ENCODE measurements at places on chromosomes 2 and 18. TPM values are rescaled to one million over a fixed set of nuclear protein-coding genes. Genes with fewer than 3 reads are reported as not detected.

GRCh38 chr2:157158111-157158510 is 99.4 kb upstream of the GALNT5 start:
- DNase-seq: no peak

DNA sequence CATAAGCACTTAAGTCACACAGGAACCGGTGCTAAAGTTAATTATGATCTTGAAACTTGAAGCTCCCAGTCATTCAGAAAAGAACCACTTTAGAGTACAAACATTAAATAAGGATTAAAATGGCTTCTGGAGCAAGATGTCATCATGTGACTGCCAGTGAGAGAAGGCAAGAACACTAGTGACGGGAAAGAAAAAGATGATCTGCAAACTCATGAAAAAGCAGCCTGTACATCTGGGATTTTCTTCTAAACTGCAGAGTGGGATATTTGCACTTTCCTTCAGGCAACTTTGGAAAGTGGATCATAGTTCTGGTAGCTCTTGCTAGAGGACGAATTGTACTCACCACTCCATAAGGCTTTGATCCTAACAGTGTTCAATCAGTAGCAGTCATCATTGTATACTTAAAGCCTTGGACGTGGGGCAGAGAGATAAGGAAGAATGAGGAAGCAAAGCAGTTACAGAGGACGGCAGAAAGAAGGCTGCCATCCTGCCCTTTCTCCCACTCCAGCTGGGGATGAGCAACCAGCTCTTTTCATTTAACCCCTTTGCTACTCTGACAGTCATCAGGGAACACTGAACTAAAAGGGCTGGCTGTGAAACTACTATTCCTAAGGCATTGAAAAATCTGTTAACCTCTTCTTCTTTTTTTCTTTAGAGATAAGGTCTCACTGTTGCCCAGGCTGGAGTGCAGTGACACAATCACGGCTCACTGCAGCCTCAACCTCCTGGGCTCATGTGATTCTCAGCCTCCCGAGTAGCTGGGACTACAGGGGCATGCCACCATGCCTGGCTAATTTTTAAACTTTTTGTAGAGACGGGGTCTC is 18.1 kb downstream of the ABHD3 start:
- DNase-seq: no peak

DNA sequence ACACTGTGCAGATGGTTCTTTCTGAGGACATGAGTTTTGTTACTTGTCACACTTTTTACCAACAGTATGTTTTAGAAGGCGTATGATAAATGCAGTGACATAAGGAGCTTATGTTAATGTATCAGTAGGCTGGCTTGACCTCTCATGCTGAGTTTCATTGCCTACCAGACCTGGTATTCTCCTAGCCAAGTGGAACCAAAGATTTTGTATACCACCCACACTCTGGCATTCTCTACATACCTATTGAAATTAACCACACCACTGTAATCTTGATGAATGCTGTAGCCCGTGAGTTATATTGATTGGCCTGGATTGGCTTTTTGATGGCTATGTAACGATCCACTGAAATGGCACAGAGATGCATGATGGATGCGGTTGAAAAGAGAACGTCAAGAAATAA is 11.4 kb downstream of the HTR2B start:
- DNase-seq: no peak

DNA sequence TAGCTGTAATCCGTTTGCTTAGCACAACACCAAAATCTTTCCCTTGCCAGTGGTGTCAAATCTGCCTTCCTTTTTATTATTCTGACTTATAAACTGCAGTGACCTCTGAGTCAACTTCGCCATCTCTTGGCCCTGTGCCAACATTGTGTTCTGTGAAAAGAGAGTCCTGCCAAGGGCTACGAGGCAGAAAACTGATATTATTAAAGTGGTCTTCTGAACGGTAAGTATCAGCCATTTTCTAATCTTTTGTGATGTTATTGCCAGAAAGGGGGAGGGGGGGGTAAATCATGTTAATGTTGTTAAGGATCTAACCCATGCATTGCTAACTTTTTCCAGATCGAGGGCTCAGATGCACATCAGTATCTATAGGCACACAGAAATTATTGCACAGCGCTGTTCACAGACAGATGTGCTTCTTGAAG is 121.5 kb upstream of the LTBP1 start:
- DNase-seq: no peak

GRCh38 chr18:21389283-21389682 is 147.3 kb downstream of the GREB1L start:
- DNase-seq: no peak

GRCh38 chr18:38174594-38174993 is 609.0 kb upstream of the CELF4 start:
- DNase-seq: no peak

- no peak for DNase-seq
Measured at GRCh38 chr2:152174574-152174973, 989 bp downstream of the STAM2 start.

- DNase-seq: no peak
Measured at GRCh38 chr2:80429251-80429650, 124.7 kb upstream of the LRRTM1 start.

DNA sequence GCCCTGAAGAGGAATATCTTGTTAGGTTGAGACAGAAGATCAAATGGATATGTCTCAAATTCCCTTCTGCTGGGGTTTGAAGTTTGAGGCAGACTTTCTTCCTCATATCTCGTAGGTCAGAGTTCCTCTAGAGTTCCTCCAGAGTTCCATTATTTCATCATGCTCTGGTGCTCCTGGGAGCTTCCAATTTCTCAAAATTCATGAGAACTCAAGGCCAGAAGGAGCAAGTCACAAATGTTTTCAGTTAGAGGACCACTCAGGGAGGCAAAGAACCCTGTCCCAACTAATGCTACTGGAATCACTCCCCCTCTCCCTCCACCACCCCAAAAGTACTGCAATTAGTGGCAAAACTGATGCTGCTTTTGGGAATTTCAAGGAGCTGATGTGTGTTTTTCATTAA is 115.7 kb upstream of the RBMS1 start:
- no peak for DNase-seq

GRCh38 chr2:66548422-66548821 is 113.5 kb downstream of the MEIS1 start:
- no peak for DNase-seq

- DNase-seq: peak; percentile 98
Measured at GRCh38 chr18:48902023-48902855, 48.5 kb downstream of the SMAD7 start.

DNA sequence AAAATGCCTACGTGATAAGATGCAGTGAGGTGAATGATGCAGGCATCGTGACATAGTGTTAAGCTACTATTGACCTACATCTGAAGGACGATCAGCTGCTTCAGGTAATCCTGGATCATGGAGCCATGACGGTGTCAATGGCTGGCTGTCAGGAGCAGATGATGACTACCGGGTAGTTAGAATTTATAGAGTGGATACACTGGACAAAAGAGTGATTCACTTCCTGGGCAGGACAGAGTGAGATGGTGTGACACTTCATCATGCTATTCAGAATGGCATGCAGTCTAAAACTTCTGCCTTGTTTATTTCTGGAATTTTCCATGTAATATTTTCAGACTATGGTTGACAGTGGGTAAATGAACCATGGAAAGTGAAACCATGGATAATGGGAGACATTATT is 29.5 kb downstream of the METTL8 start:
- no peak for DNase-seq

DNA sequence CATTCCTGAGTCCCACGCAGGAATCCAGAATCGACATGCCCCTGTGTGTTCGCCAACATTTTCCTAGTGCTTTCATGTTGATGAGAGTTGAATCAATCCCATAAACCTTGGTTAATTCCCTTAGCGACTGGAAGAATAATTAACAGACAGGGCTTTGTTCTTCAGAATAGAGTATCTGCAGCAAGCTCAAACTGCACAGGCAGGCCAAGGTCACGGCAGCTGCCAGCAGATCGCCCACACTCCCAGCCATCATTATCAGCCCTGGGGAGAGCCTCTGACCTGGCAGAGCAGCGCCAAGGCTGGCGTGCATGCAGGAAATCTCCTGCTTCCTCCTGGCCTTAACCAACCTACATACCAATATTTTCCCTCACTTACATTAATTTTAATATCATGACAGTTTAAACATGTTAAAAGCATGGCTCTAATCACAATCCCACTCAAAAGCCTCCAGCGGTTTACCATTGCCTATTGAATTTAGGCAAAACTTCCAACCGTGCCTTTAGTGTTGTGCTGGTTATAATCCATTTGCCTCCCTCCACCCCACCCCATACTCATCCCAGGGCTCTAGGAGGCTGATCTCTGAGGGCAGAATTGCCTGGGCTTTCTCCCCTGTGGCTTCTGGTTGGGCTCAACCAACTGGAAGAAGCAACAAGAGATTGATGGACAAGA is 46.8 kb upstream of the NCK2 start:
- DNase-seq: no peak

DNA sequence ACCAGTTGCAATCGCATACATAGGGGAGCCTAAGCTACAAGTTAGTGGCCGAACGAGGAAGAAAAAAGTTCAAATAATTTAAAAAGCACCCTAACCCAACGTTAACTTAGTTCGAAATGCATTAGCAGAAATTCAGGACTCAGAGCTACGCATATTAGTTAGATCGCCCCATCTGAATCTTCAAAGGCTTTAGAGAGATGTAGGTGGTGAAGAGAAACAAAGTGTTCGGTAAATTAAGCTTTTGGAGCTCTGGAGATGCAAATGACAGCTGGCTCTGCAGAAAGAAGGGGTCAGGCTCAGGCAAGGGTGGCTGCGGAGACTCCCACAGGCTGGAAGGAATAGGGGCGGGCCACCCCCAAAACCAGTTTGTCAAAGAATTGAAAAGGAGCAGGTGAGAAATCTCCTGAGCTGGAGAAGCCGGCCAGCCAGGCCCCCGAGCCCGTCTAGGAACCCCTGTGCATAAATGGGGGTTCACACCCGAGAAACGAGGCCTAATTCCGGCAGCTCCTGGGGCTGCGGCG is 621 bp downstream of the TXNL1 start:
- no peak for DNase-seq

DNA sequence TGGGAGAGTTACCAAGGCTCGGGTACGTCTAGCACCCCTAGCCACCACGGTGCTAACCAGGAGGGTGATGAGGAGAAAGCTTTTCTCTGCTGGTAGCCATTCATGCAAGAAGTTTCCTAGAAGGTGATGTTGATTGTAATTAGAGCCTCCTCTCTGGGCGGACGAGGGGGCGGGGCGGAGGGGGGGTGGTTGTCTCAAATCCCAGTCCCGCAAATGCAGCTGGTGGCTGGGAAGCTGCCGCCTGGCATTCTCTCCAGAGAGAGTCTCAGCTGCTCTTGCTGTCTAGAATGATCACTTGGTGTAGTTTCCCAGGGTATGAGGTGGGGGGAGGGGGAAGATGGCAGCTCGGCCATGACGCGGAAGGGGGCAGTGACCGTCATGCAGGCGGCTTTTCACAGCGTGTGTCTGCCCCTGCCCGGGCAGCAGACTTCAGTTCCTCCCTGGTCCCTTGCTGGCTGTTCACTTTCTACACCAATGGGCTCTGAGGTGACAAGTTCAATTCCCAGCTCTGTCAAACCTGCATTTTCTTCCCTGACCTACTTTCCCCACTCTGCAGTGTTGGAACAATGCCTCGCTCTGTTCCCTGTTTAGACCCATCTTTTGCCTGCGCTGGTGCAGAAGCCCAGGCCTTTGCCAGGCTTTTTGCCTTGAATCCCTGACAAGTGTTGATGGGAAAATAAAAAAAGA is 61.5 kb upstream of the KLF7 start:
- DNase-seq: no peak

GRCh38 chr2:202883987-202884675 is 12.6 kb upstream of the ICA1L start:
- DNase-seq: no peak

GRCh38 chr2:55420439-55420725 is 726 bp upstream of the CCDC88A start:
- DNase-seq: no peak

- DNase-seq: no peak
Measured at GRCh38 chr2:15116830-15117229, 444.3 kb downstream of the NBAS start.

GRCh38 chr2:236685361-236685760 is 115.7 kb downstream of the ACKR3 start:
- no peak for DNase-seq

- DNase-seq: no peak
Measured at GRCh38 chr2:197071213-197071612, 144.7 kb upstream of the PGAP1 start.

DNA sequence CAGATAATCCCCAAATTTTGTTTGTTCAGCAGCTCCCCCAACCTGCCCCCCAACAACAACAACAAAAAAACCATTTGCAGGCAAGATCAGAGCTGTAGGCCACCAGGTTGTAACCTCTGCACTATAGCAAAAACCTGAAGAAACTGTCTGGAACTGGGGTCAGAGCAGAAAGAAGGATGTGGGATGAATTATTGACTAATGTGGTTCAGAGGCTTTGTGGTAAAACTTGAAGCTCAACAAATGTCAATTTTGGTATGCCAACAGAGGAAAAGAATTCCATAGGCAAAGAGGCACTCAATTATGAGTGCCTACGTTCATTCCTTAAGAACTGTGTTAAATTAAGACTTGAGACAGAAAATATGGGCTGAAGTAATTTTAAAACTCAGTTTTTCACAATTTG is 255.1 kb downstream of the STK39 start:
- DNase-seq: no peak

GRCh38 chr2:206086716-206087350 is 859 bp upstream of the INO80D start:
- no peak for DNase-seq

GRCh38 chr2:13413989-13414388 is 697.3 kb downstream of the TRIB2 start:
- DNase-seq: no peak

- DNase-seq: no peak
Measured at GRCh38 chr2:234051374-234052070, 1.0 kb downstream of the SPP2 start.

GRCh38 chr2:39093218-39093898 is 27.5 kb downstream of the SOS1 start:
- DNase-seq: no peak

Gene UCN
- total RNA-seq: 0.95 TPM

Gene EVX2
- not detected for total RNA-seq

Gene OXER1
- total RNA-seq: 2.2 TPM

Gene MAP2
- 24.7 TPM for total RNA-seq

Gene PFN4
- 0.67 TPM for total RNA-seq

Gene TDRD15
- not detected for total RNA-seq

Gene DUSP19
- total RNA-seq: 9.1 TPM

Gene NEURL3
- total RNA-seq: not detected

Gene DSG4
- total RNA-seq: not detected

Measured in posterior vena cava (tissue), 2 donors.